Bronchial smooth muscle cell (primary cell): ENCODE measurements at places on chromosomes 1 and 21. TPM values are rescaled to one million over a fixed set of nuclear protein-coding genes. Genes with fewer than 3 reads are reported as not detected.

SEC16B gene
- total RNA-seq: 2.7 and 4.1 TPM in 2 replicates

AK5 gene
- 60.4 and 63.6 TPM in 2 replicates for total RNA-seq

INTS11 gene
- 56.0 and 74.6 TPM in 2 replicates for total RNA-seq

CASP9 gene
- 5.4 and 6.3 TPM in 2 replicates for total RNA-seq

RIPK4 gene
- under 0.01 TPM in 1 of 2 replicates, not detected in the other for total RNA-seq

KANK4 gene
- under 0.01 TPM in 1 of 2 replicates, not detected in the other for total RNA-seq

ZNF593OS gene
- total RNA-seq: not detected in 2 replicates

WDR64 gene
- not detected in 2 replicates for total RNA-seq

CDC42BPA gene
- total RNA-seq: 33.3 and 42.1 TPM in 2 replicates

HSD3B2 gene
- not detected in 2 replicates for total RNA-seq

MROH9 gene
- 0.09 TPM in 1 of 2 replicates, not detected in the other for total RNA-seq

BRINP2 gene
- under 0.01 TPM in 1 of 2 replicates, not detected in the other for total RNA-seq

COA6 gene
- 24.9 and 30.7 TPM in 2 replicates for total RNA-seq

DUSP12 gene
- total RNA-seq: 28.5 and 31.2 TPM in 2 replicates
